Esophagus muscularis mucosa (tissue), 4 donors: ENCODE measurements at places on chromosomes 12 and 14. TPM values are rescaled to one million over a fixed set of nuclear protein-coding genes. Genes with fewer than 3 reads are reported as not detected.
A peak's percentile ranks its signal among the peaks of the same experiment; 100 is the strongest.

ACOT6 gene
- total RNA-seq = not detected

P2RX7 gene
- total RNA-seq = 1.5 TPM

GRCh38 chr12:54950071-54950727 lies 34.4 kb downstream of the TESPA1 start:
- DNase-seq = no peak

- DNase-seq = no peak
These were observed 749.6 kb downstream of the SLC16A7 start for GRCh38 chr12:60345442-60345841.

CEP170B gene
- 53.9 TPM for total RNA-seq

SLC6A12 gene
- total RNA-seq = not detected

DNA sequence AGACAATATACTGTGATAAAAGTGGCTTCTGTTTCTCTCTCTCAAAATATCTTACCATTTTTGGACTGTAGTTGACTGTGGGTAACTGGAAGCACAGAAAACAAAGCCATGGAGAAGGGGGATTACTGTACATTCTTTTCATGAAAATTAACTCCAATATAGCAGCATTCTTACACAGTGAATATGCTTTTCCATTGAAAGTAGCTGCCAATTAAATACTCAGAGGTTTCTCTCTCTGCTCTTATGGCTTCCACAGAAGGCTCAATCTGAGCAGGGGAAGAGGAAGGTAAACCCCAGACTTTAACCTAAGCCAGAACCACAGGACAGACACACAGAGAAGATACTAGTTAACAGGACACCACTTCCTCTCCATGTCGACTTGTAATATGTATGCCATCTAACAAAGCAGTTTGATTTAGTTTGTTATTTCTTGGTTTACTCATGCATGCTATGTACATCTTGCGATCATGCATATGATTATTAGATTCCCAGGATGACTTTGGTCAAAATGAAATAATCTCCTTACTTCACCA lies 150.2 kb downstream of the SSPN start:
- no peak for DNase-seq

DNA sequence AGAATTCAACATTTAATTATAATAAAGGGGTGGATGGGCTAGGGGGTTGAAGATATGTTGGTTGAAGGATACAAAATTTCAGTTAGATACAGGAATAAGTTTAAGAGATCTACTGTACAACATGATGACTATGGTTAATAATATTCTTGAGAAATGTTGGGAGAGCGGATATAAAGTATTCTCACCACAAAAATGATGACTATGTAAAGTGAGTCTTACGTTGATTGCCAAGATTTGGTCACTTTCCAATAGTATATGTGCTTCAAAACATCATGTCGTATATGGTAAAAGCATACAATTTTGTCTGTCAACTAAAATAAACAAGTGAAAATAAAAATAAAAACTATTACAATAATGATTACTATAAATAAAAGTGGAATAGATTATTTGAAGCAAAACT lies 802.0 kb downstream of the C12orf50 start:
- DNase-seq = no peak

GRCh38 chr12:106648736-106649135 lies 65.9 kb downstream of the RFX4 start:
- DNase-seq = peak; percentile 39

DNA sequence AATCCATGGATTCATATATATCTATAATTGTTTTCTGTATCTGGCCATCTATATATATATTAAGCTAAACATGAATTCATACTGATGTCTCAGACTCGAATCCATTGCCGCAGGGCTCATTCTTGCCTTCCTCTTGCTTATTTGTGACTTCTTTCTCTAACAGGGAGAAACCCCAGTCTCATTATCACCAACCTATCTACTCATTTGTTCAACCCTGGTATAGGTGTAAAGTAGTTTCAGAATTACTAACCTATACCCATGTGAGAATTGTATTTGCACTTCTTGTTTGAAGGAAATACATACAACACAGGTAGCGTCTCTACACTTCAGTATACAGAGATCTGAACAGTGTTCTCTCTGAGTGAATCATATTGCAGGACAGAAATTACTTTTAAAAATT lies 77.7 kb downstream of the PTPN11 start:
- DNase-seq = no peak

- no peak for DNase-seq
These were observed 33.9 kb upstream of the VASH1 start for GRCh38 chr14:76727384-76727783.

DNA sequence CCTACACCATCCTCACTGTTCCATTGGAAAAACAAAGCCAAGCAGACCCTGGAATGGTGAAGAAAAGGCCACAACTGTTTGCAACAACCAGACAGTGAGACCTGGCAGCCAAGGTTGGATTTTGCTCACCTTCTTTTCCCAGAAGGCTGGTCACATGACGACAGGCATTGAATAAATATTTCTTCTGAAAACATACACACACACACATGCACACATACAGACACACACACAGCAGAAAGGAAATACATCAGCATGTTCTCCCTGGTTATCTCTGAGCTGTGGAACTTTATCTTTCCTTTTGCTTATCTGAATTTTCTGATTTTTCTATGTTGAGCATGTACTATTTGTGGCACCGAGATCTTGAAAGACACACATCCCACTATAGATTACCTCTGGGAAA lies 38.0 kb upstream of the CCDC60 start:
- DNase-seq = no peak

DNA sequence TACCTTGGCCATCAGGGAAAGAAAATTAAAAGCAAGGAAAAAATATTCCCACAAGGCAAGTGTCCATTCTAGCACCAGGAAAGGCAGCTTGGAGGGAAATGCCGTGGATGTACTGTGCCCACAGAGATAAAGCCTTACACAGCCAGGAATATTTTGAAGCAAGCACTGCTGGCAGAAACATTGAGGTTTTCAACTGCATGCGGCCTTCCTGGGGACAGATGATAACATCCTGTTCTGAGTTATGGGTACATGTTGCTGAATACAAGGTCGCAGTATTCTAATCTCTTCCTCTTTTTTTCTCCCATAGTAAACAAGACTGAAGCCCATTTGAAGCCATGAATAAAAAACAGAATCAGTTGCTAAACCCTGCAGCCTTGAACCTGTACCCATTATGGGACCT lies 197.1 kb downstream of the BTG1 start:
- DNase-seq = no peak

ERC1 gene
- total RNA-seq = 57.7 TPM

WSCD2 gene
- total RNA-seq = 47.9 TPM

DNA sequence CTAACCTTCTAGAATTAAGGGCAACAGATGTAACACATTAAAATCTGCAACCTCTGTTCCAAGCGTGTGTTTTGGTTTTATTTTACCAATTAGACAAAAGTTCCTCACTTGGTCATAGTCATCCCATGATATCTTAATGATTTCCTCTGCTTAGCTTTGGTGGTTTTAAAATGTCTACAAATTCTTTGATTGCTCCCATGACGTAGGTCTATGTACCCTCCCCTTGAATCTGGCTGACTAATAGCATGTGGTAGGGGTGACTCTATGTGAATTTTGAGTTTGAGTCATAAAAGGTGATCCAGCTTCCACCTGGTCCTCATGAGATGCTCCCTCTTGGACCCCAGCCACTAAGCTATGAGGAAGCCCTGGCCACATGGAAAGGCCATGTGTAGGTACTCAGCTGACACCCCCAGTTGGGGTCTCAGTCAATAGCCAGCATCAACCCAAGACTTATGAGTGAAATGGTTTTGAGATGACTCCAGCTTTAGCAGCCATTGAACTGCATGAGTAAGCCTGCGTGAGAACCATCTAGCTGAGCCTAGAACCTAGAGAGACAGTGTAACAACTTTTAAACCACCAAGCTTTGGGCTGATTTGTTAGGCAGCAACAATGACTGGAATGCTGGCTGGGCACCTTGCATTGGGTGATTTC lies 247.1 kb downstream of the MSRB3 start:
- no peak for DNase-seq

TEP1 gene
- 28.8 TPM for total RNA-seq

GRCh38 chr14:100350986-100351385 lies 27.8 kb downstream of the SLC25A47 start:
- no peak for DNase-seq

DNA sequence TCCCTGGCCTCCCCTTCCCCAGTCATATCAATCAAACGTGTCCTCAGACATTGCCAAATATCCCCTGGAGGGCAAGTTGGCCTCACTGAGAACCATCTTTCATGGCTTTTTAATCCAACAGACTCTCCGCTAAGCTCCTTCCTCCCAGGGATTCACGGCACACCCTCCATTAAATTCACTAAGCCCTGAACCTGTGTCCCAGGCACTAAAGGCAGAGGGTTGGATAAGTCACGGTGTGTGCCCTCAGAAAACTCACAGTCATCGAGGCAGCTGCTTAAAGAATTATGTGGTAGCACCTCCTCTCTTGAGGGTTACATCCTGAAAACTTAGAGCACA lies 167.1 kb downstream of the PIWIL1 start:
- no peak for DNase-seq

DNA sequence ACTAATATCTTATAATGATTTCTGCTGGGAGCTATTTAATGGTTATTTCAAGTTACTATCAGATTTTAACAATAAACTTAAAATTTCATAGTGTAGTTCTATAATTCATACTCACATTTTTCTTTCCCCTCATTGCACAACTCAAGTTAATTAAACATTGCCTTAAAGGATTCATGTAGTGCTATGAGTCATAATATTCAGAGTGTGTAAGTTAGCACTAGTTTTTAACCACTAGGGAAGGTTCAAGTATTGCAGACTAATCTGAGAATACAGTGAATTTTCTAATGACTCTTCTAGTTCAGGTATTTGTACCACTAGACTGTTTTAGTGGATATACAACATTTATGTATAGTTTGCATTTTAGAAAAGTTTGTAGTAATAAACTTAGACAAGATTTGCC lies 49.9 kb downstream of the FOXA1 start:
- no peak for DNase-seq

GPATCH2L gene
- total RNA-seq = 42.4 TPM

DNA sequence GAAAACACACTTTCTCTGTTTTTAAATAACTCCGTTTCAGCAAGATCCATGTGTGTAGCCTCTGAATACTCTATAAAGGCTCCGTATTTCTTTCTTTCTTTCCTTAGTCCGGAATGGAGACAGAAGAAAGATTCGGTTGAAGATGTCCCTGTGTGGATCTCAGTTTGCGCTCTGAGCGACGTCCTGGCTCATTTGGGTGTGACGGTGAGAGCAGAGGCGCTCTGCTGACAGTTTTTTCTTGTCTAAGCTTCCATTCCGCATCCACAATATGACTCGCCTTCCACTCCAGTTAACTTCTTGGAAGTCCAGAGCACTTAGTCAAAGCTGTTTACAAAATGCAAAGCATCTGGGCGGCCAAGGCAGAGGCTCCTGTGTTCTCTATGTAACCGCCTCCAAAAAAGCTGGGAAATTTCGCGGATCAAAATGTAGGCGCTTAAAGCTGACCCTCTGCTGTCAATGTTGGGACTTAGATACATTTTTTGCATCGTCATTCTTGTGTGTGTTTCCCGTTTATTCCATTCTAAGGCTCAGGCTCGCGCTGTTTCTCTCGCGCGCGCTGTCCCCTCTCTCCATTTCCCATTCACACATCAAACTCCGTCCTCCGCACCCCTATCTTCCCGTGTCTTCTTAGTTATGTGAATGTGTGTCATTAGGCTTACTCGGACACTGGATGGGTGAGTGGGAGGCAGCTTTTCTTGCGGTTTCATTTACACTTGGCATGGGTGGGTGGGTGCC lies 880 bp upstream of the FLRT2 start:
- DNase-seq = no peak

- no peak for DNase-seq
These were observed 1243.3 kb upstream of the SEL1L start for GRCh38 chr14:82776958-82777357.

GZMH gene
- total RNA-seq = 0.97 TPM

DNA sequence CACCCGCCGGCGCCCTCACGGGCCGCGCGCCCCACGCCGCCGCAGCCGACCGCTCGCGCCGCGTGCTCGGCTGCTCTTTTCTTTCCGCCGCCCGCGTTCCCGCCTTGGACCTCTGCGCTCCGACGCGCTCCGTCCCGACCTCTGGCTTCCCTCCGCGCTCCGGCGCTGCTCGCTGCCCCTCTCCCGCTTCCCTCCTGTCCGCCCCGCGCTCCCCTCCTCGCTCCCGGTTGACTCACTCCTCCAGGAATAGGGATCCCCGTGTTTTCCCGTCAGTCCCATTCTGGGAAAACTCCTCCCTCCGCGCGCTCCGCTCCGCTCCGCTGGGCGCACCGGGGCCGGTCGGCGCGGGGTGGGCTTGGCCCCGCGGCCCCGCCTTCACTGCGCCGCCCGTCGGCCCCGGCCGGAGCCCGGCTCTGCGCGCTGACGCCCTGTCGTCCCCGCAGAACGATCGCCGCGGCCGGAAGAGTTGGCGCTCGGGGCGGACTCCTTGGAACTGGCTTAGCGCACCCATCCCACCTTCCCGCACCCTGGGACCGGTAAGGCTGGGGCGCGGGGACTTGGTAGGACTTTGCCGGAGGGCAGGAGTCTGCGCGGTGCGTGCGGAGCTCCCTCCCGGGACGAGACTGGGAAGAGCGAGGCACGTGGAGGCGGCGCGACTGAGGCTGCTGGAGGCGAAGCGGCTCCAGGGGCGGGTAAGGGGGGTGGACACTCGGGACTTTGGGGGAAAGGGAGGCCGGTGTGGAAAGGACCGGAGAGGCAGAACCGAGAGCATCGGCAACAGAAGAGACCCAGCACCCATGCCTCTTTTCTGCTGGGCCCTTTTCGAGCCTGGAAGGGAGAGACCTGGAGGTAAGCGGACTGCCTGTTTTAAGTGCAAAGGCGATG lies 550 bp downstream of the TEAD4 start:
- no peak for DNase-seq

GRCh38 chr12:128763395-128763794 lies 60.4 kb downstream of the SLC15A4 start:
- no peak for DNase-seq

GRCh38 chr14:72558721-72559120 lies 335.2 kb downstream of the DPF3 start:
- DNase-seq = no peak

- DNase-seq = no peak
These were observed 842.8 kb downstream of the VRK1 start for GRCh38 chr14:97640031-97640430.
